ENCODE measurements at places on chromosomes 4 and X. TPM values are rescaled to one million over a fixed set of nuclear protein-coding genes. Genes with fewer than 3 reads are reported as not detected.

The KLF8 gene
- total RNA-seq: 6.0 TPM

GRCh38 chrX:56728752-56729151 is 291 bp upstream of the NBDY start:
- no peak for DNase-seq

GRCh38 chr4:137623013-137623412 is 90.7 kb upstream of the PCDH18 start:
- no peak for DNase-seq

GRCh38 chr4:112702892-112703291 is 65.9 kb downstream of the LARP7 start:
- DNase-seq: no peak

The CLDN22 gene
- total RNA-seq: not detected

DNA sequence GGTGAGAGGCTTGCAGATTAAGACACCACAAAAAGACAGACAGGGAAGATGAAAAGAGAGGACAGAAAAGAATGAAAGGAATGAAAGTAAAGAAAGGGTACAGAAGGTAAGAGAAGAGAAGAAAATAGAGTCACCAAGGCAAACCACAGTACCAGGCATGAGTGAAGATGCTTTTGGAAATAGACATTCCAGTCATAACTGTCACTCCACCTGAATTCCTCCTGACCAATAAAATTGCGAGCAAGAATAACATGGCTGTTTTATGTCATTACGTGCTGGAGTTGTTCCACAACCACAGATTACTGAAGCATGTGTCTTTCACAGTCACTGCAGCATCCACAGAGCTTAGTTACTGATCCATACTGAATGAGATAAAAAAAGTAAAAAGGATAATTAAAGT is 864.9 kb upstream of the SLIT2 start:
- no peak for DNase-seq

- DNase-seq: peak; percentile 78
These were observed 618.0 kb downstream of the CCSER1 start for GRCh38 chr4:90745176-90745575.

DNA sequence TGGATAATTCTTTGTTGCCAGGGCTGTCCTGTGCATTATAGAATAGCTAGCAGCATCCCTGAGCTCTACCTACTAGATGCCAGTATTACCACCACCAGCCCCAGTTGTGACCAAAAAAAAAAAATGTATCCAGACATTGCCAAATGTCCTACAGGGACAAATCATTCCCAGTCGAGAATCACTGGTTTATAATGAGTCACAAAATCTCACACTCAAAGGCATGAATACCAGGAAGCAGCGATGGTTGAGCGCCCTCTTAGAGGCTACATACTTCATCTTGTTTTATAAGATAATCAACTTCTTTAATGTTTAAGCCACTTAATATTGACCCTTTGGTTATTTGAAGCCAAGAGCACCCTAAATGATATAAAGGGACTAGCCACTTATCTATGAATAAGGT is 297.3 kb downstream of the DHX15 start:
- DNase-seq: peak; percentile 27

DNA sequence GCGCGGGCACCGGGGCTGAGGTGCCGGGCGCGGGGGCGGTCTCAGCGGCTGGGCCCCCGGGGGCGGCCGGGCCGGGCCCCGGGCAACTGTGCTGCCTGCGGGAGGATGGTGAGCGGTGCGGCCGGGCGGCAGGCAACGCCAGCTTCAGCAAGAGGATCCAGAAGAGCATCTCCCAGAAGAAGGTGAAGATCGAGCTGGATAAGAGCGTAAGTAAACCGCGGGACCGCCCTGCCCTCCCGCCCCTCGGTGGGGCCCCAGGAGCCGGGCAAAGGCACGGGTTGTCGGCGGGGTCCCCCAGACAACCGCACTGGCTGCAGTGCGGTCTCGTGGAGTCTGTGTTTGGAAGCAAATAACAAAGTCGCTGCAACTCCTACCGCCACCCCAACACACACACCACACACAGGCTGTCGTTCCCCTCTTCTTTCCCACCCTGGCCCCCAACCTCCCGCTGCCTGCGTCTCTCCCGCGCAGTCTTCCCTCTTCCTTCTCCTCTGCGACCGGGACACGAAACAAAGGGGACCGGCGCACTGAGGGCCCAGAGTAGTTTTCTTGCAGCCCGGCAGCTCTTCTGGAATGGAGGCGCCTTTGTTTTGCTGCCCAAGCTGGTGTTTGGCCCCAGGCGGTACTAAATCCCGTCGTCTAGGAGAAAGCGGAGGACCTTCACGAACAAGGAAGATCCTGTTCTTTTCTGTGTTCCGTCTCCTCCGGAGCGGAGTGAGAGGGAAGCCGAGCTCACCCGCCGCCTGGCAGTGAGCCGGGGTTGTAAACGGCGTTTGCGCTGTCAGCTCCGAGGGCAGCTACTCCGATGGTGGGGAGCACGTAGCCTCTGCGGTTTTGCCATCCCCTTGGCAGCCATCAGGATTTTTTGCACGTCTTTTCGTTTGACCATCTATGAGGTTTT is 788 bp downstream of the SAP30 start:
- peak; percentile 60 for DNase-seq

DNA sequence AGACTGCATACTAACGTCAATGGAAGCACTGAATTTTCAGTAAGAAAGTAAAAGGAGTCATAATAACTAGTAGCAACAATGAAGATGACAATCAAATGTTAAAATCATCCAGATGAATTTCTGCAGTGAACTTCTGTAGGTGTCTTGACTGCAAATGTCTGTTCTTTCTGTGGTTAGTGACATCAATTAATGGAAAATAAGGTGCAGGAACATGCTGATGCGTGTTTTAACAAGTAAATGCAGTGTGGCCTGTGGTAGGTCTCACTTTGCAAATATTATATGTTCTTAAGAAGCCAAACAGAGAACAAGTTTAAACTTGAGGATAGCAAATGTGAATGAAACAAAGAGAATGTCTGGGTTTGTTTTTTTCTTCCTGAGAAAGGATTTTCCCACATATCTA is 2.6 kb upstream of the DTHD1 start:
- peak; percentile 100 for DNase-seq

All from bronchial epithelial cell (primary cell).